Activated T-helper 17 cell treated with anti-CD3 and anti-CD28 coated beads, Interleukin-2, amount 50 U/mL, for 72 hours (primary cell): ENCODE measurements at places on chromosomes 16 and 17. TPM values are rescaled to one million over a fixed set of nuclear protein-coding genes. Genes with fewer than 3 reads are reported as not detected.

- no peak for ATAC-seq
Measured at GRCh38 chr16:13171313-13171712, 269.9 kb downstream of the SHISA9 start.

Gene CES5A
- not detected for total RNA-seq

GRCh38 chr16:19595043-19595767 is 39.7 kb downstream of the VPS35L start:
- ATAC-seq, result no peak

DNA sequence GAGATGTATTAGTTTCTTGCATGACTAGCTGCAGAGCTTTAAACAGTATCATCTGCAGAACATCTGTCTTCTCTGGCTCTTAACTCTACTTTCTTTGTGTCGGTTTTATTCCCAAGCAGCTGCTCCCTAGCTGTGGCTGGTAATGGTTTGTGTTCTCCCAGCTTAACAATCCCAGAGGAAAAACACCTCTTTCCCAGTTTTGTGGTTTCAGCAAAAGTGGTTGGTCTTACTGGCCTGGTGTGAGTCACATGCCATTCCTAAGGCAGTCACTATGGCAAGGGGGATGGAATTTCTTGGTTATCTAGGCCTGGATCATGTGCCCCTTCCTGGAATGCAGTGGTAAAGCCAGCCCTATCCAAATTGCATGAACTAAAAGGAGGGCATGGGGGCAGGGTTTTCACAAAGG is 27.5 kb downstream of the OMG start:
- no peak for ATAC-seq

Gene SLFN12
- total RNA-seq, result 10.4 TPM

DNA sequence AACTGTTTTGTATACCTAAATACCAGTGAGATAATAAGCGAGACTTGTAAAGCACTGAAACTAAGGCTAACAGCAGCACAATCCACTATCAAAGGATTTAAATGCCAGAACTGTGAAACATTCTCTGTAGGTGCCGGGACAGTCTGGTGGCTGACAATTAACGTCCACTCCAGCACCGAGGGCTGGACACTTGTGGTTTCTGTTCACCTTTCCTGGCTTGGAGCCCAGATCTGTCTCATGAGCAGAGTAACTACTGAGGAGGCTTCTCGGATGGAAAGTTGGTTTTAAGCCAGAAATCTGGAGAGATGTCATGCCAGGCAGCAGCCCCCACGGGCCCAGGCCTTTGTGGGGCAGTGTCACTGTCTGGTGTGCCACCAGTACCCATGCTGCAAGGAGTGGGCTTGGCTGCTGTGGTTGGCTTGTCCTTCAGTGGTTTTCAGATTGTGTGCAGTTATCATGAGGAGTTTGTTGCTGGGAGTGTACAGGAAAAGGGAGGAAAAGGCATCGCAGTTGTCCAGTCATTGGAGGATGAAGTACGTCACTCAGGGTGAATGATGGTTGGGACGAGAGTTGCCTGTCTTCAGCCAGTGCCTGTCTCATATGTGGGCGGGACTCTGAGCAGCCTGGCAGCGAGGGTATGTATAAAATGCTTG is 35.5 kb downstream of the UBN1 start:
- no peak for ATAC-seq

DNA sequence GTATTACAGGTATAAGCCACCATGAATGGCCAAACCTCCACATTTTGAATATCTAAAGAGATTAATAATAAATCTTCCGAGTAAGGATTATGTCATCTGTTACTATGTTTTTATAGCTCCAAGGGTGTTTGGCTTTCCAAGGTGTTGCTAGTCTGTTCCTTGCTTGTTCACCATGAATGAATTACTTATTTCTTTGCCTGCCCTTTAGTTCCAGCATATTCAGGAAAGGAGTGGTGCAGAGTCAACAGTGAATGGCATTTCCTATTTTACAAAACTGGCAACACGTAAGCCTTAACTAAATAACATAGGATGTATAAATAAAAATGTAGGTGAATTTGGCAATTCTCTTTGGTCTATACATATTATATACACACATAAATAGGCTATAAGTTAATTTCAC is 70.3 kb downstream of the MYO1D start:
- no peak for ATAC-seq

- peak; percentile 92 for ATAC-seq
Measured at GRCh38 chr16:31107465-31107867, 720 bp upstream of the BCKDK start.

DNA sequence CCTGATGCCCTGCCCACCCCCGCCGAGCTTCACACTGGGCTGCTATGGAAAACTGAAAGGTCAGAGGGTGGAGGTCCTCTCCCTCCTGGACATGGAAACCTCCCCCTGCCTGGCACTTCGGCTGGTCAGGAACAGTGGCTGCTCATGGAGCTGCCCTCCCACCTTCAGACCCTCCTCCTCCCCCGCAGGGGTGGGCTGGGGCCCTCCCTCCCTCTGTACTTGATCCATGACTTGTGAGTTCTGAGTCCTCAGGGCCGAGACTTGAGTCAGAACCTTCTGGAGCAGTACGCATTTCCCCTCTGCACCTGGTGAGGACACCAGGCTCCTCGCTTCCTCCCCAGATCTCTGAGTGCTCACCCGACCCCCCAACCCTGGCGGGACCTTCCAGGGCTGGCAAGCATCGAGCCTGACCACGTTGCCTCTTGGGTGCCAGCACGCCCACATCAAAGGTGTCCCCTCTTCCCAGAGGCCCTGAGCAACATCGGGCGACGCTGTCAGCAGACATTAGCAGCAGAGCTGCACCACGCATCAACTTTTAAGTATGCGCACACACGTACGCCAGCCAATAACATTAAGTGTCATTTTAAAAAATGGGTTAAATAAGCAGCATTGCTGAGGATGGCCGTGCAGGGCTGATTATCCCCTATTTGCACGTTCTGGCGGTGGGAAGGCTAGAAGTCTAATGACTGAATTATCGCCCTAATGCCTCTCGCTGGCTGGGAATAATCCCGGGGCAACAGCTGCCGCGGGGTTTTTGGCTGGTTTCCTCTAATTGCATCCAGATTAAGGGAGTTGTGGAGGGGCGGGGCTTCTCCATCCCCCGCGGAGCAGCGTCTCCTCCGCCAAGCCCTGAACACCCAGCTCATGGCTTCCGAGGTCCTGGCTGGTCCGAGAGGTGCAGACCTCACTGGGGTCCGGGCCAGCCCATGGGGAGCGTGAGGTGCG is 98.0 kb downstream of the TBC1D16 start:
- peak; percentile 19 for ATAC-seq

GRCh38 chr17:1989135-1989534 is 36.0 kb downstream of the RTN4RL1 start:
- no peak for ATAC-seq

DNA sequence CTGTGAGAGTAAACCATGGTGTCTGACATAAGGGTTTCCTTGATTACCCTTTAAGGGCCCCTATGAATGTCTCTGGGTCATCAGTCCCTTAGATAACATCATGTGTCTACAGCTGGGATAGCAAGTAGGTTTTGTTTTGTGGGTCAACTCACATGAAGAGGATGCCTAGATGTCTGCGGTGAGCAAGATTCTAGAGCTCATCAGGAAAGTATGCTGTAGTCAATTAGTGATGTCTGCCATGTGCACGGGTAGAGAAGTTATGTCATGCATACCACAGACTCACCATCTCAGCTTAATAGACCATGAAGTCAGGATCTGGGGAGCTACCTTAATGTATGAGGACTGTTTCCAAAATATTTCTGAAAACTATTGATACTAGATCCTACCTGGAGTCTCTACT is 57.5 kb downstream of the CDH13 start:
- ATAC-seq, result no peak

DNA sequence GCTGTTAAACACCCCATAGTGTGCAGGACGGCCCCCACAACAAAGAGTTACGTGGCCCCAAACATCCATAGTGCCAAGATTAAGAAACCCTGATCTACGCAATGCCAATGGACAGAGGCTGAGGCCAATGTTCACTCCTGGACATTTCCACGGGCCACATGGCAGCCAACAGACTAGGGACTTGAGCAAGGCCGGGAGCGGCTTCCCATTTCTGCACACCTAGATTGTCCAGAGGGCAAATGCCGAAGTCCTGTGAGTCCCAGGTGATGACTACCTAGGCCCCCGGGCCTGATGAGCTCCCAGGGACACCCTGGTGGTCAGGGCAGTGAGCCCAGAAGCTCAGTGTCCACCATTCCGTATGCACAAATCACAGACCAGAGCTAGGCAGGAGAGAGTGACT is 95.5 kb downstream of the AMFR start:
- ATAC-seq, result no peak

Gene CACNG1
- total RNA-seq, result not detected

DNA sequence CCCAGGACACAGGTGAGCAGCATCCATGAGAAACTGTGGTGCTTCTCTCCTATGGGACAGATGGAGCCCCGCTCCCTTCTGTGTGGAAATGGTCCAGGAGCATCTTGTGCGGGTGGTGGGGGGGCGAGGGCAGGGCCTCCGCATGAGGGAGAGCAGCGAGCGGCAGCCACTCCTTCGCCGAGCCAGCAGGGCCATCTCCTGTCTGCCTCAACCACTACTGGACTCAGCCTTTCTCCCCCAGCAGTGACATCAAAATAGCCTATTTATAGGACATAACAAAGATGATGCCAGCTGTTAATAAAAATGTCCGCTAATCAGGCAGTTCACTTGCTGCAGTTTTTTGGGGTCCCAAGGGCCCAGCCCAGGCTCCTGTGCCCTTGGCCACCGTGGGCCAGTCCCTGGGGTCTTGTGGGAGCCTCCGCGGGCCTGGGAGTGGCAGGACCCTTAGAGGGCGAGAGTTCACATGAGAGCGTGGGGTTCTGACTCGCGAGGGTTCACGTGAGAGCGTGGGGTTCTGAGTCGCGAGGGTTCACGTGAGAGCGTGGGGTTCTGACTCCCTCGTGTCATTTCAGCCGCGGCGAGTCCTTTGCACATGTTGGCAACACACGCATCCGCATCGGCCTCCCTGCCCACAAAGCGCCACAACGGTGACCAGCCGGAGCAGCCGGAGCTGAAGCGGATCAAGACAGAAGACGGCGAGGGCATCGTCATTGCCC is 47.4 kb downstream of the WDR45B start:
- no peak for ATAC-seq

Gene TP53I13
- 58.1 TPM for total RNA-seq

- peak; percentile 89 for ATAC-seq
Measured at GRCh38 chr16:79348521-79349306, 251.8 kb downstream of the MAF start.

GRCh38 chr16:67150047-67150832 is 558 bp downstream of the B3GNT9 start:
- ATAC-seq, result peak; percentile 82

Gene CES4A
- 18.3 TPM for total RNA-seq

GRCh38 chr16:77591347-77591746 is 131.0 kb upstream of the NUDT7 start:
- ATAC-seq, result no peak

DNA sequence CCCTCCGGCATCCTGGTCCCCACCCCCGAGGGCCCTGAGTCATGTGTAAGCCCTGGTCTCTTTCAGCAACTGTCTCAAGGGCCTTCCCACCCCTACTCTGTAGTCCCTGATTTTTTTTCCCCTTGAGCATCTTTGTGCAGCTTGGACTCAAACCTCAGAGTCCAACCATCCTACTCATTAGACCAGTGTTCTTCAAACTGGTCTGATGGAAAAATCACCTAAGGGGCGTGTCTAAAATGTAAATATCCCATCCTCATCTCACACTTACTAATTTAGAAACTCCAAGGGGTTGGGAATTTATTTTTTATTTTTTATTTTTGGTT is 624 bp downstream of the G6PC3 start:
- no peak for ATAC-seq

DNA sequence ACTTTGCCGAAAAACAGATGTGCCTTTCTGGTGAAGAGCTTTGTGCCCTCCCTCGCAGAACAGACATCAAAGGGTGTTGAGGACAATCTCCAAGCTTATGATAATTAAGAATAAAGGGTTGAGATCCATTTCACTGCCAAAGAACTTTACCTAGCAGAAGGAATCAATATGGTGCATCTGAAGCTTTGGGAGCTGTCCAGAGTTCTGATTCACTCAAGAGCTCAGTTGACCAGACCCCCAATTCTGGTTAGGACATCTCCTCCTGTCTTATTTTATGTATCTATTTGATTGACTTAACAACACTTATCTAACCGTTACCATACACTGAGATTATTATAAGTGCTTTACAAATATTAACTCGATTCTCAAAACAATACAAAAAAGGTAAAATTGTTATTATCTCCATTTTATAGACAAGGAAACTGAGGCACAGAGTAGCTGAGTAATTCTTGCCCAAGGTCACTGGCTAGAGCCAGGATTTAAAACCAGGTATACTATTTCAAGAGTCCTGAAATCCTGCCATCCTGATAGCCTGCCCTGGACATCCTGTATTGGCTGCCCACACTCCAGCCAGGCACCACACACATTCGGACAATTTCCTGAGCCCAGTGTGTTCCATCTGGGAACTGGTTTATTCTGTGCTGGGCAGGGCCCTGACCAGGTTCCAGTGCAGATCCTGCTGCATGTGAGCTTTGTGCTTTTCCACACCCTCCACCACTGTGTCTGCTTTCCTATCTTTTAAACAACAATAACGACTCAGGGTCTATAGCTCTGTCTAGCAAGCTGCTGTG is 29.8 kb downstream of the PITPNM3 start:
- ATAC-seq, result no peak

GRCh38 chr17:10744501-10745000 is 14.7 kb upstream of the TMEM220 start:
- ATAC-seq, result no peak

GRCh38 chr16:78122774-78123315 is 23.4 kb downstream of the WWOX start:
- ATAC-seq, result peak; percentile 74

Gene LRRC37A
- total RNA-seq, result 3.7 TPM

DNA sequence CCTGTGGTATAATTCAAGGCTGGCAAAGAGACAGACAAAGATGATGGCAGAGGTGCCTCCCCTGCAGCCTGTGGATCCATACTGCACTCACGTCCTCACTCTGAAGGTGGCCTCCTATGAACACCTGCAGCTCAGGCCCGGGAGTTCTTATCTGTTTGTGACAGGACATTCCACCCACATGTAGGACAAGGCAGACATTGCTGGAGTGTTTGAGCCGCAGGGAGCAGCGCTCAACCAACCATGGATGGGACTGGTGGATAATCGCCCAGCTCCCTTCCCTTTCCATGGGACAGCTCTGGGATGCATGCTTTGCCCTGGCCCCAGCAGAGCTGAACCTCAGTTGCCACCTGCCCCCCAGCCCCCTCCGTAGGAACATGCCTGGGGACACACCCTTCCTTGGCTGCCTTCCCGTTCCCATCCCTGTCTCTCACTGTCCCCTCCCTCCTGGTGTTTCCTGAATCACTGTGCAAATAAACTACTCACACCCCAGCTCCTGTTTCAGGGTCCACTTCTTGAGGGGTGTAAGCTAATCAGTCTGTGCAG is 22.2 kb downstream of the ITPRIPL2 start:
- no peak for ATAC-seq

DNA sequence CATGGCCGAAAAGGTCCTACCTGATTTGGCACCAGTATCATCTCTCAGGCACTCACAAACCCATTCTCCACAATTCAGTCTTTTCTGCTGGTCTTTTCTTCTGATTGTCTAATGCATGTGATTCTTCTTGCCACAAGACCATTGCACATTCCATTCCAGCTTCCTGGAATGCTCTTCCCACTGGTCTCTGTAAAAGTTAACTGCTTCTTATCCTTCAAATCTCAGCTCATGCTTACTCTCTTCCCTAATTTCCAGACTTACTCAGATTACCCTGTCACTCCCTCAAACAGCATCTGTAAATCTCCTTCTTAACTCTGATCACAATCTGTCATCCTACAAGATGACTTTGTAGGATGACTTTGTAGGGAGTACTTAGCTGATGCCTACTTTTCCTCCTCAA is 320.2 kb downstream of the MAP2K6 start:
- no peak for ATAC-seq

Gene CLEC3A
- total RNA-seq, result not detected
